Body of pancreas (tissue), 4 donors: ENCODE measurements at places on chromosomes 6 and 20. TPM values are rescaled to one million over a fixed set of nuclear protein-coding genes. Genes with fewer than 3 reads are reported as not detected.

DNA sequence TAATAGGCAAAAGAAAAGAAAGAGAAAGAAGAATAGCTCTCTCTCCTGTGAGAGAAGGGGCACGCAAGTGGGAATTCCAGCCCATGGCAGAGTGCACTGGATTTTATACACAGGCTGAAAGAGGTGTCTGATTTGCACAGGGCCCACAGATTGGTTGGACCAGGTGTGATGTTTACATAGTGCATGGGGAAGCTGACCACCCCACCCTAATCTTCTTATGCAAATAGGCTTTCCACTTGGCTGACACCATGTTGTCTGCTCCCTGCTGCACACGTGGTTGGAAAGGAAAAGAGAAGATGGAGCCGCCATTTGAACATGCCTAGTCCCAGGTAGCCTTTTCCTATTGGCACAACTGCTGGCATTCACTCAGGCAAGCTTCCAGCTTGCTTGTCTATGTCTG is 20.2 kb downstream of the MICA start:
- no peaks in the 10 kb centered on the region for H3K27me3 ChIP-seq
- no peak overlapping the region for H3K27ac ChIP-seq
- no peak for DNase-seq
- no peaks in the 10 kb centered on the region for H3K4me1 ChIP-seq
- H3K4me3 ChIP-seq: no peak overlapping the region

DNA sequence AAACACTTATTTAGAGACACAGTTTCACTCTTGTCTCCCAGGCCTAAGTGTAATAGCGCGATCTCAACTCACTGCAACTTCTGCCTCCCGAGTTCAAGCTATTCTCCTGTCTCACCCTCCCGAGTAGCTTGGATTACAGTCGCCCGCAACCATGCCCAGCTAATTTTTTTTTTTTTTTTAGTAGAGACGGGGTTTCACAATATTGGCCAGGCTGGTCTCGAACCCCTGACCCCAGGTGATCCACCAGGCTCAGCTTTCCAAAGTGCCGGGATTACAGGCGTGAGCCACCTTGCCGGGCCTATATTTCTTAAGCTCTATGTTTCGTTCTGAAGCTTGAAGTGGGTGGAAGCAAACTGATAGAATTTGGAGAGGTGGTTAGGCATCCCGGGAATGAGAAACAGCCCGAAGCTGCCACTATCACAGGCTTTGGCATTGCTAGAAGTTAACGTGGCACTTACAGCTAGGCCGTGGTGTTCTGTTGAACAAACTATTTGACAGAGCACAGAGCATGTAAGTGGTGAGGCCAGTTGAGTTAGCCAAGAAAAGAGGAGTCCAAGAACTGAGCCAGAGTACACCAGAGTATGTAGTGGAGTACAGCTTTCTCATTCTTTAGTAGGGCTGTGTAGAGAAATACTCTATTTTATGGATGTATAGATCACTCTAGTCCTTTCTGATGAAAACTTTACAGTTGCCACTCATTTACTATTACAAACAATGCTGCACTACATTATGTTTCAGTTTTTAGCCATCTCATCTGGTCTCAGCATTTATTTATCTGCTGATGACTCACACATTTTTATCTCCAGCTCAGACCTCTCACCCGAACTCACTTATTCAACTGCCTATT is 62.0 kb upstream of the HFE start:
- peaks cover 17% of the 10 kb centered on the region for H3K4me1 ChIP-seq
- H3K4me3 ChIP-seq: no peak overlapping the region
- peak overlapping the region; percentile 89 for H3K27ac ChIP-seq
- DNase-seq: no peak

DNA sequence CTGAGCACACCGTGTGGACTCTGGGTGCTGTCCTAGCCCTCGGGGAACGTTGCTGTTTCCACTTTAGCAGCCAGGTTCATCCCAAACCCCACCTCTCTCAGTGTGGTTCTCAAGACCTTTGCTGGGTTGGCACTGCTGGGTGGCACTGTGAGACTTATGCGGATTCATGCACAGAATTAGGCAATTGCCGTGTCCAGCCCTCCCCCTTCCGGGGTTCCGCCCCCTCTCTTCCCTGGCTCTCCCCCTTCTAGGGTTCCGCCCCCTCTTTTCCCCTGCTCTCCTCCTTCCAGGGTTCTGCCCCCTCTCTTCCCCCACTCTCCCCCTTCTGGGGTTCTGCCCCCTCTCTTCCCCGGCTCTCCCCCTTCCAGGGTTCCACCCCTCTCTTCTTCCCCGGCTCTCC is 39.8 kb upstream of the SLCO4A1 start:
- no peaks in the 10 kb centered on the region for H3K27me3 ChIP-seq
- H3K36me3 ChIP-seq: no peaks in the 10 kb centered on the region
- H3K4me1 ChIP-seq: peaks cover 45% of the 10 kb centered on the region
- H3K27ac ChIP-seq: peak overlapping the region; percentile 70
- no peak overlapping the region for H3K4me3 ChIP-seq

DNA sequence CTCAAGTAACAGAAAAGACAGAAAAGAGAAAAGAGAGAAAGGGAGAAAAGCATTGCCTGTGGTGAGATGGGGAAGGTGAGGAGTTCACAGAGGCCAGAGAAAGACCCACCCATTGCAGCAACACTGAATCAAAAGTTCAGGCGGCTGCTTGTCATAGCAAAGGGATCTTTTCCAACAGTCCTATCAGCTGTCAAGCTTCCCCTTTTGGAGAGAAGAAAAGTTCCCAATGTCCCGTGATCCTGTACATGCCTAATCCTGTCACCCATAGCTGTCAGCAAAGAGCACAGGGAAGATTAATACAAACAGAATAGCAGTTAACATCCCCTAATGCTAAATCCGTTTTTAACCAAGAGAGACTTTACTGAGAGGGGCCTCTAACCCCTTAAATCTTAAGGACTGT is 8.9 kb upstream of the TRIM38 start:
- H3K36me3 ChIP-seq: no peaks in the 10 kb centered on the region
- H3K4me3 ChIP-seq: no peak overlapping the region
- no peaks in the 10 kb centered on the region for H3K4me1 ChIP-seq

GRCh38 chr20:50758469-50758868 is 27.1 kb downstream of the PARD6B start:
- H3K27me3 ChIP-seq: no peaks in the 10 kb centered on the region
- H3K4me1 ChIP-seq: peaks cover 30% of the 10 kb centered on the region
- H3K4me3 ChIP-seq: no peak overlapping the region
- no peaks in the 10 kb centered on the region for H3K36me3 ChIP-seq
- no peak for DNase-seq
- no peak overlapping the region for H3K27ac ChIP-seq

DNA sequence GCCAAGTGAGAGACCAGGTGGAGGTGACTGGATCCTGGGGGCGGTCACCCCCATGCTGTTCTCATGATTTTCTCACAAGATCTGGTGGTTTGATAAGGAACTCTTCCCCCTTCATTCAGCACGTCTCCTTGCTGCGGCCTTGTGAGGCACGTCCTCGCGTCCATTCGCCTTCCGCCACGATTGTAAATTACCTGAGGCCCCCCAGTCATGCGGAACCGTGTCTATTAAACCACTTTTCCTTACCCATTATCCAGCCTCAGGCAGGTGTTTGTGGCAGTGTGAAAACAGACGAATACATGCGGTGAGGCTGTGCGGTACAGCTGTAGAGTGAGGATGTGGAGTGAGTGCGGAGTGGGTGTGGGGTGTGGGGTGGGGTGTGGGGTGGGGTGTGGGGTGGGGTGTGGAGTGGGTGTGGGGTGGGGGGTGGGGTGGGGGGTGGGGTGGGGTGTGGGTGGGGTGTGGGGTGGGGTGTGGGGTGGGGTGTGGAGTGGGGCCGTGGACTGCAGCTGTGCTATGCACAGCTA is 12.1 kb upstream of the NTSR1 start:
- no peak for DNase-seq
- H3K27me3 ChIP-seq: no peaks in the 10 kb centered on the region

DNA sequence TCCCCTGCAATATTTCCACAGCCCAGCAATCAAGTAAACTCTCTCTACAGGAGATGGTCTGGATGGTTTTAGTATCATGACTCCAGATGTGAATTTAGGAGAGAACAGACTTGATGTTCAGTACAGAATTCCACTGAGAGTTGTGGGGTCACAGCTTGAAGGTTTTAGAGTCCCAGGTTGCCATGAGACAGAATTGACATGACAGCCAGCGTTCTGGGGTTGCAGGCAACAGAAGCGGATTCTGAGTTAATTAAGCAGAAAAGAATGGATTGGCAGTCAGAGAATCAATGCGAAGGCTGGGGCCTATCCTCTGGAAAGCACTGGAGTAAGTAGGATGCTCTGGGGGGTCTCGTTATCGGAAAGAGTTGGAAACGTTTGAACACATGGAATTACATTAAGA is 2.4 kb upstream of the KIAA1755 start:
- no peak for DNase-seq
- H3K27me3 ChIP-seq: no peaks in the 10 kb centered on the region
- no peak overlapping the region for H3K27ac ChIP-seq
- H3K4me3 ChIP-seq: no peak overlapping the region

- H3K4me1 ChIP-seq: no peaks in the 10 kb centered on the region
- no peaks in the 10 kb centered on the region for H3K27me3 ChIP-seq
- H3K4me3 ChIP-seq: no peak overlapping the region
- no peaks in the 10 kb centered on the region for H3K36me3 ChIP-seq
- DNase-seq: no peak
Measured at GRCh38 chr6:135976585-135976984, 125.1 kb downstream of the PDE7B start.

GRCh38 chr6:122140031-122140430 is 259.4 kb upstream of the HSF2 start:
- H3K4me1 ChIP-seq: no peaks in the 10 kb centered on the region
- H3K27me3 ChIP-seq: no peaks in the 10 kb centered on the region
- H3K36me3 ChIP-seq: no peaks in the 10 kb centered on the region
- H3K27ac ChIP-seq: no peak overlapping the region
- no peak for DNase-seq

DNA sequence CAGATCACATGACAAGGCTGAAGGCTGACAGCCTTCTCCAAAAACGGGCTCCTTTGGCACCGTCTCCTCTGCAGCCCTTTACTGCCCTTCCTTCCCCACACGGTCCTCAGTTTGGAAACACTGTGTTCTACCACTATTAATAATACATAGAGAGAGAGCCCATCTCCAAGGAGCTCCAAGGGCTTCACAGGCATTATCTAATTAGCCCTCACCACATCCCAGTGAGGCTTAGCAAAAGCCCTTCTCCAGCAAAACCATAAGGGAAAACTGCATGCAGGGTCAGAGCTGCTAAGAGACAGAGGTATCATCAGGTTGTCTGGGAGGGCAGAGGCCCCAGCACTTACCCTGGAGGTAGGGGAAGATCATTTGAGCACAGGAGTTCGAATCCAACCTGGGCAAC is 169.3 kb upstream of the JARID2 start:
- no peaks in the 10 kb centered on the region for H3K4me1 ChIP-seq
- DNase-seq: no peak
- H3K36me3 ChIP-seq: no peaks in the 10 kb centered on the region
- no peaks in the 10 kb centered on the region for H3K27me3 ChIP-seq
- no peak overlapping the region for H3K27ac ChIP-seq

DNA sequence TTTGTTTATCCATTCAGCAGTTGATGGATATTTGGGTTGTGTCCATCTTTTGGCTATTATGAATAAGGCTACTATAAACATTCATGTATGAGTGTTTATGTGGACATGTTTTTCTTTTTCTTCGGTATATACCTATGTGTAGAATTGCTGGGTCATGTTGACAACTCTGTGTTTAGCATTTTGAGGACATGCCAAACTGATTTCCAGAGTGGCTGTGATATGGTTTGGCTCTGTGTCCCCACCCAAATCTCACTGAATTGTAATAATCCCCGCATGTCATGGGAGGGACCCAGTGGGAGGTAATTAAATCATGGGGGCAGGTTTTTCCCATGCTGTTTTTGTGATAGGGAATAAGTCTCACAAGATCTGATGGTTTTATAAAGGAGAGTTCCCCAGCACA is 439.7 kb downstream of the UTRN start:
- no peaks in the 10 kb centered on the region for H3K36me3 ChIP-seq
- no peaks in the 10 kb centered on the region for H3K27me3 ChIP-seq

- H3K4me3 ChIP-seq: no peak overlapping the region
- no peak overlapping the region for H3K27ac ChIP-seq
- H3K4me1 ChIP-seq: peaks cover 74% of the 10 kb centered on the region
- DNase-seq: no peak
- no peaks in the 10 kb centered on the region for H3K27me3 ChIP-seq
- no peaks in the 10 kb centered on the region for H3K36me3 ChIP-seq
Measured at GRCh38 chr6:108616544-108616943, 55.8 kb downstream of the FOXO3 start.

DNA sequence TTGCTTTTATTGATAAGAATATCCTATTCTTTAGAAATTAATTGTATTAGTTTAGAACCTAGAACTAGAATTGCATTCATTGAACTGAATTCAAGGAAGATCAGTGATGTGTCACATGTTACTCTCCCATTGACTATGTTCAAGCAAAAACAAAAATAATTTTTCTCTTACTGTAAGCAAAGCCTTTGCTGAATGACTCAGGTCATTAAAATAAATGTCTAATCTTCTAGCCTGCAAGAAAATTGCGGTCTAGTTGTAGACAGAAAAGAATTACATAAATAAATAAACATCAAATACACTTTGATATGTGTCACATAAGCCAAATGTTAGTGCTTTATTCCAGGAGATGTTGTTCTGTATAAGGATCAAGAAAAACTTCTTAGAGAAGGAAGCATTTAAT is 387.9 kb downstream of the ADGRB3 start:
- H3K27ac ChIP-seq: no peak overlapping the region
- H3K27me3 ChIP-seq: no peaks in the 10 kb centered on the region
- H3K4me1 ChIP-seq: no peaks in the 10 kb centered on the region
- no peak for DNase-seq

DNA sequence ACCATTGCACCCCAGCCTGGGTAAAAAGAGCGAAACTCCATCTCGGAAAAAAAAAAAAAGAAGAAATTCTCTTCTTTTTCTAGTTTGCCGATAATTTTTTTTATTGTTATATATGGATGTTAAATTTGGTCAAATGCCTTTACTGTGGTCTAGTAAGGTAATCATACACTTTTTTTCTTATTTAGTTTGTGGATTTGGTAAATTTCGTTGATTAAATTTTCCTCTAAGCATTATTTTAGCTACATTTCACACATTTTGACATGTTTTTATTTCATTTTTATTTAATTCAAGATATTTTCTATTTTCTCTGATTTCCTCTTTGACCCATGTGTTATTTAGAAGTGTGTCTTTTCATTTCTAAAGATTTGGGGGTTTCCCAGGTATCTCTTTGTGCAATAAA is 18.0 kb upstream of the ELOVL2 start:
- H3K27ac ChIP-seq: no peak overlapping the region
- H3K4me3 ChIP-seq: no peak overlapping the region
- no peaks in the 10 kb centered on the region for H3K27me3 ChIP-seq
- H3K4me1 ChIP-seq: peaks cover 4% of the 10 kb centered on the region

- no peak overlapping the region for H3K27ac ChIP-seq
- no peaks in the 10 kb centered on the region for H3K4me1 ChIP-seq
- H3K27me3 ChIP-seq: no peaks in the 10 kb centered on the region
- DNase-seq: no peak
Measured at GRCh38 chr6:154202339-154202738, 154.3 kb downstream of the IPCEF1 start.

- no peaks in the 10 kb centered on the region for H3K27me3 ChIP-seq
- no peak for DNase-seq
- no peak overlapping the region for H3K27ac ChIP-seq
Measured at GRCh38 chr6:159108426-159108985, 60.7 kb upstream of the FNDC1 start.

GRCh38 chr20:5863040-5863833 is 87.1 kb downstream of the TRMT6 start:
- no peak overlapping the region for H3K27ac ChIP-seq
- H3K4me1 ChIP-seq: peaks cover 37% of the 10 kb centered on the region
- H3K27me3 ChIP-seq: no peaks in the 10 kb centered on the region
- DNase-seq: peak; percentile 72

NMBR gene
- total RNA-seq: not detected

SUPT3H gene
- total RNA-seq: 4.9 TPM

LY86 gene
- total RNA-seq: not detected

TCF21 gene
- total RNA-seq: 2.3 TPM

CD109 gene
- total RNA-seq: 30.7 TPM

RBPJL gene
- total RNA-seq: 306 TPM
